CD4-positive, alpha-beta T cell treated with Interleukin-17A for 4 hours (primary cell): ENCODE measurements at places on chromosomes 12 and 14.

DNA sequence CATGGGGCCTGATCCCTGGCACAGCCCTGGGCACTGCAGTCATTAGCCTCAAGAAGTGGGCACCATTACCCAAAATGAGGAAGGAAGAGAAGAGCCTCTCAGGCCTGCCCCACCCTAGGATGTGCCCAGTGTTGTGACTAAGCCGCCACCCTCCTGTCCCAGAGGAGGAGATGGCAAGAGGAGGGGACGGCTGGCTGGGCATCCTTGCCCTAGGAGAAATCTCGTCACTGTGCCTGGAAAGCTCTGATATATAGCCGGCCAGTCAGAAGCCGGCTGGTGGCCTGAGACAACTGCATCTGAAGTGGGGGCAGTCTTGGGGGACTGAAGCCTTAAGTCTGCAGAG lies 115.2 kb downstream of the LGMN start:
- no peak for DNase-seq

DNA sequence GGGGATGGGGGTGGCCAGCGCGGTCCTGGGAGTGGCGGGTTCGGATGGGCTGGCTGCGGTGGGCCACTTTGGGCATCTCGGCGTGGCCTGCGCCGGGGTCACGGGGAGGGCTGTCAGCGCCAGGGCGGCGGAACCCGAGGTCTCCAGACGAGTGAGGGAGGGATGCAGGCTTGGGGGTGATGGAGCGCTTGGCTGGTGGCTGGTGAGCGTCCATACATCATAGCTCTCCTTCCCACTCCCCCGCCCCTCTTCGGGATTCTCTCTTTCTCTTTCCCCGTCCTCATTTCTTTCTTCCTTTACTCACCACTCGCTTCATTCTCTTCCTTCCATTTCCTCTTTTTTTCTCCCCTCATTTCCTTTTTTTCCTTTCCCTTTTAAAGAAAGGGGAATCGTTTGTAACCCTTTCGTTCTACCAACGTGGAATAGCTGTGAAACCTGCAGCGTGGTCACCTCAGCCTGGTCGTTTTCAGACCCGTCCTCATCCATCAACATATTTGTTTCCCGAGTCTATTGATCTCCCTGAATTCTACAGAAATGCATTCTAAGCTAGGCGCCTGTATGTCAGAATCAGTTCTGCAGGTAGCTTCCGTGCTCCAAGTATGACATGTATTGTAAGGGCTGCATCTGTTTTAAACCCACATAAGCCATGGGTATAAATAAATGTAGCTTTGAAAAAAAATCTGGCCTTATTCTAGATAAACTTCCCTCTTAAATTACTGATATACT lies 260.3 kb upstream of the E2F7 start:
- no peak for DNase-seq

GRCh38 chr12:71958457-71958856 lies 19.8 kb downstream of the TPH2 start:
- DNase-seq, result no peak

GRCh38 chr12:1576410-1577241 lies 17.8 kb downstream of the FBXL14 start:
- DNase-seq, result no peak

- DNase-seq, result no peak
Measured at GRCh38 chr14:54698501-54698900, 131.6 kb downstream of the SAMD4A start.

DNA sequence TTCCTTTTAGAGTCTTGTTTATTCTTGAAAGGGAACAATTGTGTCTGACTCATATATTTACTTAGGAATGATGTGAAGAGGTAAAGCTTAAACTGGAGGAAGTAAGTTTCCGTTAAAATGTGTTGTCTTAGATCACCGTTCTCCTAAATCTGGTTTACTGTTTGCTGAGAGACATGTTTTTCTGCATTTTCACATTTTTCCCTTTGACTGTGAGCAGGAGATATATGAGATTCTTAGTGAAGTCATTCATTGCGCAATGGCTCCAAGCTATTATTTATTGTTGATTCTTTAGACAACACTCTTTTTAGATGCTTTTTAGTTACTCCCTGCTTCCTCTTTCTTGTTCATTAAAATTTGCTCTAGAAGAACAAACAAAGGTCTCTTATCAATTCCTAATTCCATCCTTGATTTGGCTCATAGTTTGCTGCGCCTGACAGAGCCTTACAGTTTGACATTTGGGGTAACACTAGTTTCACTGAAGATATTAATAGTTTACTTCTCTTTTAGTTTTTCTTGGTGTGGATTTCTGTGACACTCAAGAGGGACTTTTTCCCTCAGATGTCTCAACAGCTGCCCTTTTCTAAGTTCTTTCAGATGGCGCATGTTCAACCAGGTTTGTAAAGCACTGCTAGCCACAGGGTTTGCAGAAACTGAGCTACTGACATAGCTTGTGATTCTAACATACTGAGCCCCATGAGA lies 11.4 kb downstream of the CLECL1 start:
- no peak for DNase-seq

DNA sequence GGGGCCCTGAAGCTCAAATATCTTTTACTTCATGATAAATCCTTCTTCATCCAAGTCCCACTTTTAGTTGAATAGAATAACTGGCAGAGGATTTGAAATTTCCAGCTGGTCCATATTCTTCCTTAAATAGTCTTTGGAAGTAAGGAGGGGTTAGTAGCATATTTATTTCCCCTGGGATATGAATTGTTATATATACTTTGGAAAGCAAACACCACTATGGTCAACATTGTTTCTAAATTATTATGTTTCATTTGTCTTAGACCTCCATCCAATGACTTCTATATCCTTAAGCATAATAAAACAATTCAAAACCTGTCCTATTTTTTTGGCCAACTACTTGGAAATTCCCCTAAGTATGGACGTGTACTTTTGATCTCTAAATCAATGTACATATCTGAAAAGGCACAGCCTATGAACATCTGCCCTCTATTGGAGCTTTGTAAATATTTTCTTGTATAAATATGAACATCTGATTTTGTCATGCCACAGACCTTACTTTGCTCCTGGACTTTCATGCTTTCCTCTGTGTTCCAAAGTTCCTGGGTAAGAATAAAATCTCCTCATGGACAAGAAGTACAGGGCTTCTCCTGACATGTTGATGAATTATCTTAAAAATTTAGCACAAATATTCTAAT lies 1212.0 kb downstream of the GALC start:
- DNase-seq, result no peak
